ENCODE measurements at places on chromosomes 16 and 17.

- DNase-seq, result peak; percentile 86
Observed at GRCh38 chr16:1979271-1980029, 1.8 kb downstream of the NOXO1 start.

GRCh38 chr16:31196324-31197088 is 6.1 kb downstream of the PYCARD start:
- no peak for DNase-seq

DNA sequence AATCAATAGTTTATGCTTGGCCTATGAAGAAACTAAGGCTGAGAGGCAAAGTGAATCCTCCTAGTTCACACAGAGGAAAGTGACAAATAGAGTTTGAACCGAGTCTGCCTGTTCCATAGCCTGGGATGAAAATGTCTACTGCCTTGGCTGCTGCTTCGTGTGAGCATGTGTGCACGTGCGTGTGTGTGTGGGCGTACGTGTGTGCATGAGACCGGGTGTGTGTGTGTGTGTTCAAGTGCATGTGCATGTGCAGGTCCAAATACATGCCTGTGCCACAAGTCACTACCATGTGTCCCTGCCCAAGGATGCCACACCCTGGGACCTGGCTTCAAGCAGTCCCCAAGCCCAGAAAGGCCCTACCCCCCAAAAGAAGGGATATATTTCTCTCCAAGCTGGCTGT is 13.6 kb downstream of the SEZ6 start:
- DNase-seq, result no peak

- no peak for DNase-seq
Observed at GRCh38 chr17:66830451-66830850, 4.5 kb upstream of the CACNG5 start.

DNA sequence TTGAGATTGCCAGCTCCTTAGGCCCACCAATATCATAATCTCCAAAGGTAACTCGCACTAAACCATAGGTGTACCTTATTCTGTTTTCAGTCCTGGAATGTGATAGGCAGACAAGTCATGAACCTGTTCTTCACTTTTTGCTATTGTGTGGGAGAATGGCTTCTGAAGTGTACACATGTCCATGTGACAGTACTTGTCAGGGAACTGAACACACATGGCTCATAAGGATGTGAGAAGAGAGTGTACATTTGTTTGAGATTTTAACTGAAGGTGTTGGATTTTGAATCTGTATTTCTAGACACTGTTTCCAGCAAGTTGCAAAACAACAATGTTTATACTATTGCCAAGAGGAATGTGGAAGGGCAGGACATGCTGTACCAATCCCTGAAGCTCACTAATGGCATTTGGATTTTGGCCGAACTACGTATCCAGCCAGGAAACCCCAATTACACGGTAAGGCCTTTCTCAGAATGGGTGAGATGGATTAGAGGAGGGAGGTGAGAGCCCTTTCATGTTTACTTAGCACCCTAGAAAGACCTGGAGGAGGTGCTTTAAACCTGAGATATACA is 14.5 kb upstream of the RASL10B start:
- DNase-seq, result no peak

GRCh38 chr17:29929006-29929532 is 959 bp downstream of the SSH2 start:
- DNase-seq, result peak; percentile 69

DNA sequence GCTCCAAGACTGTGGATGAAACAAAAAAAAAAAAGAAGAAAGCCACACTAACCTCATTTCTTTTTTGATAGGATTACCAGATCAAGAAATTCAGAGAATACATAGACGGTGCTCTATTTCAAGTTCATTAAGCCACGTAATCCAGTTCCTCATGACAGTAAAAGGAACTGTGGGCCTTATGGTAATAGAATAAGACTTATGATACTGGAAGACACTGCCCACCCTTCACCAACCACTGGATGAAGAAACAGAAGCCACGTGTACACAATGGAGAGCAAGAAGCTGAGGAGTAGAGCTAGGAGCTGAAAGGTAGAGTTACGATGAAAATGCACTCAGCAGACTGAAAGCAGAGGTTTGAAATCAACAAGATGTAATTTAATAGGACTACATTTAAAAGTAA is 11.2 kb downstream of the NCBP3 start:
- DNase-seq, result no peak

DNA sequence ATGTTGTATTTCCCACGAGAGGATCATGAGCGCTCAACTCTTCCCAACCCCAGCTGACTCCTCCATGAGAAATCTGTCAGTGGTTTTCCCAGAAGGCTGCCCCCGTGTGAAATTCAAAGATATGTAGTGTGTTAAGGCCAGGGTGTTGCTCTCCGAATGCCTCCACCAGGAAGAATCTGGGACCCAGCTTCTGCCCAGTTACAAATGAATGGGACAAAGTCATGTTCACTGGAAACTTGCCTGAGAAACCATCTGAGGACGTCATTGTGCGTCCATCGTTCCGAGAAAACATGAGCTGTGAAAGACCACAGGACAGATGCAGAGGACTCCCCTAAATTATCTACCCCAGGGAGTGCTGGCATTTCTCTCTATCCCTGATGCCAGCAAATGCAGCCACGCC is 86.0 kb downstream of the AIPL1 start:
- no peak for DNase-seq

DNA sequence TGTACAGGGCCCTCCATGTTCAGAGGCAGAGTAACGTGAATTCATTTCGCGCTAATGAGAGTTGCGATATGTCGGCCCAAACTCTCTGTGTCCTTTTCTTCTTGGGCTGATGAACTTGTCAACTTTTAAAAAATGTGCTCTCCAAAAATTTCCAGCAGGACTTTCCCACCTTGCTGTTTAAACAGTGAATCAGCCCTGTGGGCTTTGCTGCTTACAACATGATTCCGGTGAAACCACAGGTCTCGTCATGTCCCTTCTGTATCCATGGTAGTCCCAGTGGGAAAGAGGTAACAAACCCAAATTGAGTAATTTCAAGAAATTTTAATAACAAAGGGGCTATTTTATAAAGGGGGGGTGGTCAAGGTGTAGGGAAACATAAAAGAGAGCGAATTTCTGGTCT is 612.9 kb downstream of the MAF start:
- DNase-seq, result no peak

DNA sequence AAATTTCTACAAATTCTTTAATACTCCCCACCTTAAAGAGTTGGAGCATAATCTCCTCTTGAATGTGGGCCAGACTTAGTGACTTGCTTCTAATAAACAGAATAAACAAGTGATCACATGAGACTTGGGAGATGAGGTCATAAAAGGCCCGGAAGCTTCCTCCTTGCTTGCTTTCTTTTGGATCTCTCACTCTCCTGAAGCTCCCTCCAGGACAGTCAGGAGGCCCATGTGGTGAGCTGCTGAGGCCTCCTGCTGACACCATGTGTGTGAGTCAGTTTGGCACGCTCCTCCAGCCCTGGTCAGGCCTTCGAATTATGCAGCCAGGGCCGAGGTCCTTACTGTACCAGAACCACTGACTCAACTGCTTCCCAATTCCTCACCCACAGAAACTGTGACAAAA is 53.2 kb downstream of the NDEL1 start:
- DNase-seq, result peak; percentile 8

DNA sequence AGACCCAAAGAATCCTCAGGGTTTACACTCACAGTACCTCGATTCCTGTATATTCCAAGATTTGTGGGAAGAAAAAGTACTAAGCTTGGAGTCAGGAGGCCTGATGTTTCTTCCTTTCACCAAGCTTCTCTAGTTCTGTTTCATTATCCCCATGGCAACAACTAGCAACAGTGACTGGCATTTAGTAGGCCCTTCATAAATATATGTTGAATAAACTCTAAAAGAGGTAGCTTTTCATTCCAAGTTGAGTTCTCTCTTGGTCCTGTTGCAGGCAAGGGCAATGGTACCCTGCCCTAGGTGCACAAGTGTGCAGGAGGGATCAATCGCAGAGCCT is 527 bp upstream of the UBE2Z start:
- no peak for DNase-seq

DNA sequence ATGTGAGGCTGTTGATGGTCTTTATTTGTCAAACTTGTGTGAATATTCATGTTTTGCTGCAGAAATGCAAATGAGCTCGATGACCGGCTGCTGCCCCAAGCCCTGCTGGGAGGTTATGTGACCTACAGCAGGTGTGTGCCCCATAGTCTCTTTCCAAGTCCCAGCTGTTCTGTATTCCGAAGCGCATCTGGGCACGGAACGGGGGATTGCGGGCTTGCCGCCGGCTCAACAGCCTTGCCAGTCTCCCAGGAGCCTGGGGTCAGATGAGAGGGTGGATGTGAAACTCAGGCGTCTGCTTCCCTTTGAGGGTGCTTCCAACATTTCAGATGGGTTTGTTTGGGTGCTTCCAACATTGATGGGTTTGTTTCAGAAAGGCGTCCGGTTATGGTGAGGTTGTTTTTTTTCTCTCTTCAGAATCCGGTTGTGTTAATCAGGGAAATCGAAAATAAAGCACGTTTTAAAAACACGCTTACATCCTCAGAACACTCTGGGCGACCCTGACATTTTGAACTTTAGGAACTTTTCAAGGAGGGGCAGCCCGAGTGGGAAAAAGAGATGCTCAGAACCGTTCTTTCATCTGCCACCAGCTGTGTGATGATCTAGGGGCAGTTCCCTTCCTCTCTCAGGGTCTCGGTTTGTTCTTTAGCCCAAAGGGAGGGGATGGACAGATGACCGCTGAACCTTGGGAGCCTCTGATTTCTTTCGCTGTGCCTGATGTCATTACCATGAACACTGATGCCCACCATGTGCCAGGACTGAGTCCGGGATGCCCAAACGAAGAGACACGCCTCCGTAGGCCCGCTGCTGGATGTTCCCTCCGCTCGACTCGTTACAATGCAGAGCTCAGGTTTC is 47.8 kb upstream of the AMZ2 start:
- peak; percentile 47 for DNase-seq

GRCh38 chr17:42436391-42436790 is 13.3 kb upstream of the CAVIN1 start:
- no peak for DNase-seq

DNA sequence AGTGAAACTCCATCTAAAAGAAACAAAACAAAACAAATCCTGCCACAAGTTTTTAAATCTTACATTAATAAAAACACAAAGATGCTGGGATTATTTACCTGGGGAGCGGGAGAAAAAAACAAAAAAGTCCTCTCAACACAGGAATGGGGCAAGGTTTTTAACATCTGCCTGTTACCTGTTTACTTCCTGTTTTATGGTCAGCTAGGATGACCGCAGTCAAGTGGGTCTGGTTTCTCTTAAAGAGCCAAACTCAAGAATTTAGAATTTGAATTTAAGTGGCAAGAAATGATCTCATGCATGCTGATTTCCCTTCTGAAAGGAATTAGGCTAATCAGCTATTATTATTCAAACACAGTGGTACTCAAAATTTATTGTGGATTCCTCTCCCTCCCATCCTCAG is 39.7 kb upstream of the TBC1D3K start:
- peak; percentile 46 for DNase-seq

DNA sequence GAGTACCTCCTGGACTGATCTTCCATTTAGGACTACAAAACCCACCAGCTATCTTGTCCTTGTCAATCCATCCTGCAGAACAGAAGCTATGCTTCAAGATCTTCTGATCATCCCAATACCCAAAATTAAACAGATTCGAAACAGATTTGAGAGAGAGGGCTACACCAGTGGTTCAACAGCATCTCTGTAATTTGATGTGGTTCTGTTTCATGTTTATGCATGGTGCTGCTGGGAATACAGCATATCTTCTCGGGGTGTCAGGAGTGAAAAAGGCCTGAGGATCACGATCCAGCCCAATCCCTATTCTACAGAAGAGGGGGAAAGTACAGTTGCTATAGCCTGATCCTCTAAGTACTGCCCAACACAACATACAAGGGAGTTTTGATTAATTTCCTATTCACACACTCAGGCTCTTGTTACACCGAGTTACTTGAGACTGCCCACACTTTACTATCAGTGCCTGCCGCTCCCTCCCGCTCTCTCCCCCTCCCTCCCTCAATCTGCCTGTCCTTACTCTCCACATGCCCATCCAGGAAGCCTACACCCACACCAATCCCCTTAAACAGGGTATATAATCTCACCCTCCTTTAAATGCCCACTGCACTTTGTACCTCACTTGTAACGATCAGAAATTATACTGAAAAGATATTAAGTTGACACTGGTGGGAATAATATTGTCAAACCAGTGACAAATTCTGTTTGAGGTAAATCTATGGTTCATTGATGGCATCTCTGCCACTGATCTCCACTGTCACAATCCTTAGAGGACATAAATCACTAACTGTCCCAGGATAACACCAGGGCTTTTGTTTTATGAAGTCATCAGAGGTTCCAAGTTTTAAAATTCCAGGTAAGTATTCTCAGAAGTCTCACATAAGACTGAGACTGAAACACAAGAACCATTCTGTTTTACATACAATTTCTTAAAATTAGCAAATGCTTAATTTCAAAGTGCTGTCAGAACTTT is 89.3 kb upstream of the PLEKHM1 start:
- peak; percentile 21 for DNase-seq

GRCh38 chr16:57372372-57373116 is at the start of gene CX3CL1:
TSS of gene CX3CL1 (plus strand) at chr16:57372490. CDS start at chr16:57372569, 79 bp downstream.
- DNase-seq, result peak; percentile 52

- DNase-seq, result no peak
Observed at GRCh38 chr17:64097196-64097936, 32.6 kb downstream of the ERN1 start.

DNA sequence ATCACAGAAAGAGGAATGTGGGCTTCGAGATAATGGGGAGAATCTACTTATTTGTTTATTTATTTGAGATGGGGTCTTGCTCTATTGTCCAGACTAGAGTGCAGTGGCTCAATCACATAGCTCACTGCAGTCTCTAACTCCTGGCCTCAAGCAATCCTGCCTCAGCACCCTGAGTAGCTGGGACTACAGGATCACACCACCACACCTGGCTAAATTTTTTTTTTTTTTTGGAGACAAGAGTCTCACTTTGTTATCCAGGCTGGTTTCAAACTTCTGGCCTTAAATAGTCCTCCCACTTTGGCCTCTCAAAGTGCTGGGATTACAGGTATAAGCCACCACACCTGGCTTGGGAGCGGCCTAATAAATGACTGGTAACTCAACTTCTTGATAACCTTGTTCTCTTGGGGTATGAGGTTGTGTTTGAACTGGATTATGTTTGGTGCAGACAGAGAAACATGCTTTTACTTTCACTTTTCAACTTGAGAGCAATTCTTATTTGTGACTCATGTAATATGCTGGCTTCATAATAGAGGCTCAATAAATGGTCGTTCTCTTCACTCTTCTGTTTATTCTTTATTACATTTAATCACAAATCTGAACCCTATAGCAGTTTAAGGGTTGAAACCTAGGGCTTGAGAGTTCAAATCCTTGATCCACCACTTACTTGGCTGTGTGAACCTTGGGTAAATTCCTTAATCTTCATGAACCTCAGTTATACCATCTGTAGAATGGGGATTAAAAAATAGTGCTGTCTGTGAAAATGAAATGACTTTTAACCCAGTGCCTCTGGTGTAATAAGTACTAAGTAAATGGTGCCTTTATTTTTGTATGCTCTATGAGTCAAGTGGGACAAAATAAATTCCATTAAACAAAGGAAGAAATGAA is 129.1 kb upstream of the HS3ST2 start:
- peak; percentile 36 for DNase-seq

GRCh38 chr17:5541610-5542202 is 42.6 kb downstream of the NLRP1 start:
- no peak for DNase-seq

Measured in SW480 (cell line).